ENCODE measurements at places on chromosomes 4 and X.

DNA sequence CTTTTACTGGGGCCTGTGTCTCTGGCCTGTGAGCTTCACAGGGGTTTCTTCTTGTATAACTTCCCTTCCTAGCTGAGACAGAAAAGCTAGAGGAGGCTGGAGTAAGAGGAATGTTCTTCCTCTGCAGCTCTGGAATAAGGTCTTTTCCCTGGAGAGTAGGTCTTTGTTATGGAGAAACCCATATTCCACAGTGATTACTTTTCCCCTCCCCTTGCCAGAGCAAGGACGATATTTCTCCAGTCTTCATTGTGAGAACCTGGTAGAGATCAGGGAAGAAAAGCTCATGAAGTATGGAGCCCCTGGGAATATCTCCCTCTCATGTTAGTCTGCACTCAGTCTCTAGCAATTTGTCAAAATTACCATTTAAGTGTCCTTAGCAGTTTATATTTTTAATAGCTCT is 18.7 kb upstream of the GLRB start:
- DNase-seq = no peak

GRCh38 chrX:136256026-136256425 is 4.8 kb upstream of the MAP7D3 start:
- no peak for DNase-seq

GRCh38 chrX:71181558-71181909 is 36.9 kb downstream of the NLGN3 start:
- no peak for DNase-seq

DNA sequence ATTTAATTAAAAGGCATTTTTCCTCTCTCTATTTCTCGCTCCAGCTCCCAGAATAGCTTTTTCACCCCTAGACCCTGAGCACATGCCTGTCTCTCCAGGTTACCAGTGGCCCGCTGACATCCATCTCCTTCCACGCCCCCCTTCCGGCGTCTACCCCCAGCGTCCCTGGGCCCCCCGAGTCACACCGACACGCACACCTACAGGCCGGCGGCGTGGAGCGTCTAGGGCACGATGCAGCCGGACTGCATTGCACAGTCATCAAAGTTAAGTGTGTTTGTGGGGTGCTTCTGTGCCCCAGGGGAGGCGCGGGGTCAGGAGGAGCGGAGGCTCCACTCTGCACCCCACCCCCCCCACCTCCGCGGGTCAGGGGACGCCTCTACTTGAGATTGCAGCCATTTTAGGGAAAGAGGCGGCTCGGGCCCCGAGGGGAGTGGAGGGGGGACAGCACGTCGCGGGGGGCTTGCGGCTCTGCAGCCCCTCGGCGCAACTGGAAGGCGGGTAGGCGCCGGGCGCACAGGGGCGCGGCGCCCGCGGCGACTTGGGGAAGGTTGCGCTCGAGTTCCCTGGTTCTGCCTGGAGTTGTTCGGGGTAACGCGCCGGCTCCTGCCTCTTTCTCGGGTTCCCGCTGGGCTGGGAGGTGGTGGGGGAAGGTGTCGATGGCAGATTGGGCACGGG is 112.7 kb downstream of the DHX15 start:
- no peak for DNase-seq

DNA sequence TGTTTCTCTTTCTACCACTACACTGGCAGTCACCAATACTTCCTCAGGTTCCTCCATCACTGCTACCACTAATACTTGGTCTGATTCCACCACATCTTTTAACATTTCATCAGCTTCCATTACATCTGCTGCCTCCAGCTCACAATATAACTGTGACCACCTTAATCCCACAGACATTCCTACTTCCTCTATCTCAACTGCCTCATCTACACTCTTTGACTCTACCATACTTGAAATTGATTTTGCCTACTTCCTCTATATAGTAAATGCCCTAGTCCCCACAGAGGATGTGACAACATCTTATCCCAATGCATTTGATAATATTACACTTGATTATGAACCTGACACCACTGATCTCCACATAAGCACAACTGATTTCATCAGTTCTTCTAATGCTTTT is 29.0 kb downstream of the OPRPN start:
- no peak for DNase-seq

DNA sequence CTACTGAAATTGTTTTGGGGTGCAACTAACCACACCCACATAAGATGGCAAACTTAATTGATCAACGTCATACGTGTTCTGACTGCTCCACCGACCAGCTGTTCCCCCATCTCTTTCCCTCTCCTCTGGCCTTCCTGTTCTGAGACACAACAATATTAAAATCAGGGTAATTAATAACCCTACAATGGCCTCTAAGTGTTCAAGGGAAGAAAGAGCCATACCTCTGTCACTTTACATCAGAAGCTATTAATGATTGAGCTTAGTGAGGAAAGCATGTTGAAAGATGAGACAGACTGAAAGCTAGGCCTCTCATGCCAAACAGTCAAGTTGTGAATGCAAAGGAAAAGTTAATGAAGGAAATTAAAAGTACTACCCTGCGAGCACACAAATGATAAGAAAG is 173.9 kb upstream of the FTHL17 start:
- no peak for DNase-seq

Measured in left renal pelvis (tissue), 4 donors.